ENCODE measurements at places on chromosomes 4 and X.

DNA sequence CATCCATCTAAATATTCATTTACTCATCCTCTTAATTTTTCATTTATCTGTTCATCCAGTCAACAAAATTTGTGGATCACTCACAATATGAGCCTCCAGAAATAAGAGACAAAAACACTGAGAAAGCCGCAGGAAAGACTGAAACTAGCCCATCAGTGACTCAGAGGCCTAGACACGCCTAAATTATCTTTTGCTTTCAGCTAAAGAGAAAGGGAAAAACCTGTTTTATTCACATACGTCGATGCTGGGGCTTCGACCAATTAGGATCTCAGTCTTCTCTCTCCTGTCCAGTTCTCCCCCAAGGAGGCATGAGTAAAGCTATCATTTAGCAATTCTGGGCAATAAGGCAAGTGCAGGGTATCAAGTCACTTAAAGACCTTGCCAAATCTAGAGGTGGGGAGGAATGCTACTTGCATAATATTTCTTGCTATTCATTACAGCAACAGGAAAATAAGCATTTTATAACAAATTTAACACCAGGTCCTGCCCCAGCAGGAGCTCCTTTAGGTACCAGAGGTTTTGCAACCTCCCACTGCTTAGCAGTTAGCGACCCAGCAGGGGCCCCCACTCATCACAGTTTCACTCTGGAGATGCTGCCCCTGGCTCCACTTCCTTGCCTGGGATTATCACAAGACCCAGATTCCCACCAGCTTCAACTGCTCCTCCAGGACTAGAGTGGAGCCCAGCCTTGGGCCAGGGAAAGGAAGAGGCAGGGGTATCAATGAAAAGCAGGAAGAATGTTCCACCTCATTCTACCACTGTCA, 30.1 kb upstream of the TMEM154 start:
- no peak for DNase-seq

GRCh38 chr4:2141022-2141761, 82.1 kb downstream of the NAT8L start:
- no peak for DNase-seq

DNA sequence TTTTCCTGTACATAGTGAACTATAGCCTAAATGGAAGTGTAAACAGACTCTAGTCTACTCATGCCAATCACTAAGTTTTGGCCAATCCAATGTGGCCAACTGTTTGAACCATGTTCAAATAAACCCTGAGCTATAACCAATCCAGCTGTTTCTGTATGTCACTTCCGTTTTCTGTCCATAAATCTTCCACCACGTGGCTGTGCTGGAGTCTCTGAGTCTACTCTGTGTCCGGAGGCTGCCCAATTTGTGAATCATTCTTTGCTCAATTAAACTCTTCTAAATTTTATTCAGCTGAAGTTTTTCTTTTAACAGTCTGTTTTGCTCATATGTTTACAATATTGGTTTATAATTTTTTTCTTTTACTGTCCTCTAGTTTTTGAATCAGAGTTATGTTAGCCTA, 112.3 kb upstream of the BANK1 start:
- DNase-seq, result no peak

DNA sequence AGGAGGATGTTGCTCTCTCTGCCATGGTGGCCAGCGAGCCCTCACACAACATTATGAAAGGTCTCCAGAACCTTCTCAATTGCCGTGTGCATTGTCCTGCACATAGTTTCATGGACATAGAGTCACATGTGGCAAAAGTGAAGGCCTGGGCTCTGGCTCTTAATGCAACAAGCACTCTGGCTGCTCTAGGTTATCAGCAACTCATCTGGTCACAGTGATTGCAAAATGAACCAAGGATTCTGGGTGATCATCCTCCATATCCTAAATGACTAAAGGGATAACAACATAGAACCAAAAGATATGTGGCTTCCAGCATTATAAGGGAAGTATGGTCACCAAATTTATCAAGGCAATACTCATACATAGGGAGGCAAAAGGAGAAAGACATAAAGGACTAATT, 175.2 kb downstream of the MGST2 start:
- no peak for DNase-seq

DNA sequence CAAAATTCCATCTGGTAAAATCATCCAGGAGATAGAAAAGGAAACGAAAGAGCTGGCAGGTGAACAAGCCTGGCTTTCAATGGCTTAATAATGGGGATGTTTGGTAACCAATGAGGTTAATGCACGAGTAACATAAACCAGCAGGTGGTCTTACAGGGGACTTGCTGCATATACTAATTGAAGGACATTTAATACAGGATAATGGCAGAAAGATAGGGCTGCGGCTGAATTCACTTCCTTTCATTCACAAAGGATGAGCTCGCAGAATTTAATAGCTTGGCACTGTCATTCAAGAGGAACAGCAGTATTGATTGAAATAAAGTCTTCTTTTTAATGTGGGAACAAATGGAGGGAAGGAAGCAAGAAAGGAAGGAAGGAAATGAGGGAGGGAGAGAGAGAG, 156.3 kb upstream of the RAI2 start:
- DNase-seq, result no peak

- no peak for DNase-seq
Observed at GRCh38 chrX:49278081-49278480, 8.5 kb downstream of the PPP1R3F start.

Measured in inflammatory macrophage treated with lipopolysaccharide for 1 hour (primary cell).